ENCODE measurements at places on chromosomes 1 and 21.

GRCh38 chr1:199762572-199762971, 264.9 kb upstream of the NR5A2 start:
- no peak for DNase-seq

DNA sequence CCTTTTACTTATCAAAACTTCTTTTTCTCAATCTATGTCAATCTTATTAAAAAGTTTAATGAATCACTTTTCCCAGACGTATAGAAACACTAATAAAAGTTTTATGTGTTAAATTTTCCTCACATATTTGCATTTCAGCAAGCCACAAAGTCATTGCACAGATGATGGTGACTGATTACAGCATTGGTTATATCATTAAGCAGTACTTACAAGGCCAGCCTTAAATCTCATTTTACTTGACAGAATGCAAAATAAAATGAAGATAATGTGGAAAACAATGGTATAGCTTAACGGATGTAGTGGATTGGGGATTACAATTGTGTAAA, 39.5 kb downstream of the TMEM200B start:
- no peak for DNase-seq

DNA sequence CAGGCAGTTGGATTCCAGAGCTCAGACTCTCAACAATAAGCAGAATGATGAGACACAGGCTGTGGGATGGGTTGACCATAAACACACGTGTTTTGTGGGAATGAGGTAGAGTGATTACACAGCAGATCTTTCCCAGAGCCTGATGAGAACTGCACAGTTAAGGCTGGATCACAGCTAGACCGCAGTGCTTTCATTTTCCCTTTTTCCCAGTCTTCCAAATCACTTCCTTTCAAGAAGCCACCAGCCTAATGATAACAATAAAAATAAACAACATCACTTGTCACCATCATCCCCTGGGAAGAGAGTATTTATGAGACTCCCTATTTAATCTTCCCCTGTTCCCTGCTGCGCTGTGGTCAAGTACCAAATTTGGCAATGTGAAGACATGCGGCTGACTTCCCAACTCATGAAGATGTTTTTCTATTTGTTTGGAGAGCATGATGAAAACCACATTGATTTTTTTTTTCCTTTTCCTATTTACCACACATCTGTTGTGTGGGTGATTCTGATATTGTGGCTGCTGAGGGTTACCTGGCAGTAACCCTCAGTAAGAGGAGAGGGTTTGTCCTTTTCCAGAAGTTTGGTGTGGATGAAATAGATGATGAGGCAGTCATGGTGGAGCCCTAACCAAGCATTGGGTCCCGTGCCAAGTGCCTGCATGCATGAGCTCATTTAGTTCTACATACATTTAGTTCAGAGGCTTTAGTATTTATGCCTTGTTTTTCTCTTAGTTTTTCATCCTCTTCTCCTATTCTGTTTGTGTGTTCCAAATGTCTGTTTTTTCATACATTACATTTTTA, 248.9 kb upstream of the HOOK1 start:
- no peak for DNase-seq

DNA sequence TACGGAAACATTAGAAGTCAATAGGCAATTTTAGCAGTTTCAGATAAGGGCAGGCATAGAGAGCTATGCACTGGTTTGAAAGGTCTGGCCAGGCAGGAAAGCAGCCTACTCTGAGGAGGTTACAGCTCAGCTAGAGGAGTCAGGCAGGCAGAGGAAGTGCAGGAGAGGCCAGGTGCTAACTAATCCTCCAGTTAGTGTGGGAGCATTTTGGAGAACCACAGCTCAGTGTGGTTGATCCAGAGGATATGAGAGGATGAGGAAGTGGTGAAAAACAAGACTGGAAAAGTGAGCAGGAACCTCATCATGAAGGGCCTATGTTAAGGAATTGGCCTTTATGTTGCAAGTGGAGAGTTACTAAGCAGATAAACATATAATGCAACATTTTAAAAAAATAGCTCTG, 282.4 kb upstream of the SGIP1 start:
- DNase-seq = no peak

GRCh38 chr1:24415910-24416665, 486 bp downstream of the NIPAL3 start:
- no peak for DNase-seq

DNA sequence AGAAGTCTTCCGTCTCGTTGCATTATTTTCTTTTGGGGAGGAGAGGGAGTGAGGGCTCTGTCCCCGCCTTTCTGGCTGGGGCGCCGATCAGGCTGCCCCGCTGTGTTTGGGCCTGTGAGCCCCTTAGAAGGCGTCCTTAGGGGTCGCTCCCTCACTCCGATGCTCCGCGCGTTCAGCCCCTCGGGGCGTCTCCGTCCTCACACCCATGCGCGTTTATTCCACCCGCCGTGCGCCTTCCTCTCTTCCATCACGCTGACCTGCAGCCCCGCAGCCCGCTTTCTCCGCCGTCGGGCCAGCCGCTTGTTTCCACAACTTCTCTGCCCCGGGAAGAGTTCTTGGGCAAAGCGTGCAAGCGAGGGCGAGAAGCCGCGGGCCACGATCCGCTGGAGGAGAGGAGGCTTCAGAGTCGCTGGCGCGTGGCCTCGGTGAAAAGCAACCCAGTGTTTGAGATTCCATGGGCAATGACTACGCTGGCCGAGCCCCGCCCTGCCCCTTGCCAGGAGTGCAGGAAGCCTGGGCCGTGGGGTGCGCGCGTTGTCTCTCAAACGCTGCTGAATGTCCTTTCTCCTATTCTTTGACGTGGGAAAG, 27.7 kb downstream of the TRIM11 start:
- no peak for DNase-seq

Data from CD8-positive, alpha-beta T cell (primary cell).